ENCODE measurements at places on chromosomes 16 and 17. TPM values are rescaled to one million over a fixed set of nuclear protein-coding genes. Genes with fewer than 3 reads are reported as not detected.

Gene PIK3R5
- 7.4 TPM for total RNA-seq

DNA sequence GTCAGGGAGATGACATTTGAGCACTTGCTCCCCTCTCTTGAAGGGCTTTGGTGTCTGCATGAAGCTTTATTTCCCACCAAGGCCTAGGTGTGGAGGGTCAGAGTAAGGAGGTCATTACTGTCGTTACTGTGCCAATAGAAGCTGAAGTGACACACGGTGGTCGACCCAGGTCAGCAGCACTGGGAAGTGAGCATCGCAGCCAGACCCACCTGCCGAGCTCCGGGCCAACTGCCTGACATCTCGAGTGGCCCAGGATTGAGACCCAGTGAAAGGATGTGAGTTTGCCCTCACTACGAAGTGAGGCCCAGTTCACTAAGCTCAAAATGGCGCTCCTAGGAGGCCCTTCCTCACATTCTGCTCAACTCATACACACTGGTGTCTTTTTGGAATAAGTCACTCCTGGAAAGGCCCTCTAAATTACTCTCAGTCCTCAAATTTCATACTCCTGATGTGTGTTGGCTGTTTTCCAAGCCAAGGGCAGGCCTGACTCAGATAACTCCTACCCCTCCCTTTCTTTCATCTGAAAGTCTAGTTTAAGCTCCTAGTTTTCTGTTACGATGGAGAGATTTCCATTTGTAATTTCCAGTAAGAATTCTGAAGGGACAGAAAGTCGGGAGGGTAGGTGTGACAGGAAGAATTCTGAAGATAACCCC, 200.4 kb downstream of the LGALS9B start:
- no peak for DNase-seq

Gene ZMYND15
- 23.7 TPM for total RNA-seq

Gene SDR42E1
- 6.9 TPM for total RNA-seq

- DNase-seq: no peak
Measured at GRCh38 chr16:80417706-80418271, 123.0 kb upstream of the DYNLRB2 start.

Gene GDPD3
- total RNA-seq: 1.5 TPM

Gene SHBG
- 6.1 TPM for total RNA-seq

- no peak for DNase-seq
Measured at GRCh38 chr16:23496821-23497542, 13.3 kb downstream of the GGA2 start.

DNA sequence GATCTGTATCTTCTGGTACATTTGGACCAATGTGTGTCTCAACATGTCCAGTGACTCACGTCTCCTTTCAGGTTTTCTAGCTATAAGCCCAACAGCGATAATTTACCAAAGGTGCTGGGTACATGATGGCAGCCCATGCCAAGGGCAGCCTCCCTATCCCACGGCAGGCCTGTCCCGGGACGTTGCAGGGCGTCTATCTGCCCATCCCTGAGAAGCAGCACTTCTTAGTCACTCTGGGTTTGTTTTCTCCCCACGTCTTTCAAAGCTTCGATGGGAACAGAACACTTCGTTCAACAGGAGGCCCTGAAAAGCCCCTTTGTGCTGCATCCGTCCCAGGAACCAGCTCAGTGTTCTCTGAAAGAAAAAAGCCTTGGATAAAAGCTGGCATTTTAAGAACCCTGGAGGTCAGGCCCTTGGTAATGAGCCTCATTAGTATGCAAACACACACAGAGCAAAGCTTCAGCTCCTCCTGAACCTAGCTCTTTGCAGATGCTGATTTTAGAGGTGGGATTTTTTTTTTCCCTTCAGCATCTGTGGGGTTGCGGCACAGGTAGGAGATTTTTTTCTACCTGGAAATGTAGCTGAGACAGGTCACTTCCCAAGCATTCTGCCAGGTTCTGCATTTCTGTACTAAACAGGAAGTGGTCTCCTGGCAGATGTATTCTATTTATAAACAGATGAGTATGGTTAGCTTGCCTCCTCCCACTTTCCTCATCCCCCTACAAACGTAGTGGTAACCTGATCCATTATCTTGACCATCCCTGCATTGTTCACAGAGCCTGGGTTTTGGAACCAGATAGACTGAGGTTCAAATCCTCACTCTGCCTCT, 17.5 kb upstream of the MT4 start:
- no peak for DNase-seq

GRCh38 chr16:81745704-81746558, 33.2 kb upstream of the PLCG2 start:
- DNase-seq: peak; percentile 84

DNA sequence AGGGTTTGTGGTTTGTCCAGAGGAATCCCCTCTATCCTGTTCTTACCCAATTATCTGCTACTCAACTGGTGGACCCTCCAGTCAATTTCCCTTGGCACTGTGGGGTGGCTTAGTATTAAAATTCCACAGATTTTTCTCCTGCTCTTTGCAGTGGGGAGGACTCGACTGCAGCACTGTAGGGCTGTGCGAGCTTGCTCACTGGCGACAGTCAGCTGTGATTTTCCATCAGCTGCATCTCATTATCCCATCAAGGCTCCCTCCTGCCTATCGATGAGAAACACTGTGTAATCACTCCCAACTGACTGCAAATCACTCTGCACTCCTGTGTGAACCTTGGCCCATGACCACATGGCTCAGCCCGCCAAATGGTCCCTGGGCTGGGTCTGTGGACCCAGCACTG, 90.5 kb upstream of the MAF start:
- no peak for DNase-seq

GRCh38 chr17:40515491-40516041, 14.1 kb upstream of the TNS4 start:
- no peak for DNase-seq

DNA sequence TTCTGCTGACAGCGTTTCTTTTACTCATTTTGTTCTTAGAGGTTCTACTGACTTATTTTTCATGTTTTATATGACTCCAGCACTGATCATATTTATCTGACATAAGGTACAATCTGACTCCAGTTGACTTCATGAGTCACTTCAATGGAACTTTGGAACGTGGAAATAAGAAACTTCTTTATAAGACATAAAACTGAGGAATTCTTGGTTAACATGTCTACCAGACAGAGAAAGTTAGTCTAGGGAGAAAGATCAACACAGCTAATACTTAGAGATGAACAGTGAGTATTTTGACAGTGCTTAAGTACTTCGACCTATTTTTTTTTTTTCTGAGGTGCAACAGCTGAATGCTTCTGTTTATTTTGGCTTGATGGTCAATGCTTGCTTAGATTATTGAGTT, 679.5 kb downstream of the KCNJ2 start:
- DNase-seq: no peak

DNA sequence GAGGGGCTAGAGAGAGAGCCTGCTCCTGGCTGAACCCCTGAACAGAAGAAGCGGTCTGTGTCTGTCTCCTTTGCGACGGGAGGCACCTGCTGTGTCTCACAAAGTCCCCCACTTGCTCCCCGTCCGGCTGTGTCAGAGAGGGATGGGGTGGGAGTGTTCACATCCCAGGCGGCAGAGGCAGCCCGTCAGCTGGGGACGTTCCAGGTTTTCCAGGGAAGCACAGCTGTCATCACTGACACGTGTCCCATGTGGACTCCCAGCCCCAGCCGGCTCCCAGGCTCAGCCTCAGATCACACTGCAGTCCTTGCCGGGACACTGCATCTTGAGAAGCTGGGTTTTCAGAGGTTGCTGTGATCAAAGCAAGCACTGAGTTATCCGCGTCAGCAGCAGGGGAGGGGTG, 1.6 kb downstream of the TELO2 start:
- no peak for DNase-seq

GRCh38 chr17:79497777-79498348, 113.0 kb downstream of the RBFOX3 start:
- no peak for DNase-seq

DNA sequence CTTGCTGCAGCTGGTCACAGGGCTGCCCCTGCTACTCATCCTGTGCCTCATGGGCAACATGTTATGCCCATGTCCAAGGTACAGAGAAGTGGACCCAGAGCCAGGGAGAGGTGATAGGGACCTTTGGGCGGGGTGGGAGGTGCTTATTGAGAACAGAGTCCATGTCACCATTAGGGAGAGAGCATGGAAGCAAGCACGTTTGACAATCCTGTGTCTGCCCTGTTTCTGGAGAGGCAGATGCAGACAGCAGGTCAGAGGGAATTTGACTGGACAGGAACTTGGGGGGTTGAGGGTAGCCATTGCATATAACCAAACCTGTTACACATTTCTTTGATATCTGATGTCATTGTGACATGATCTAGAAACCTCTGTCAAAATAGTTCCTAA, 14.3 kb upstream of the ARL4D start:
- no peak for DNase-seq

Gene GUCY2D
- total RNA-seq: 1.3 TPM

Gene MYH8
- 0.39 TPM for total RNA-seq

- no peak for DNase-seq
Measured at GRCh38 chr16:10502776-10503175, 77.6 kb downstream of the EMP2 start.
